HFFc6 (cell line): ENCODE measurements at places on chromosomes 1 and 21. TPM values are rescaled to one million over a fixed set of nuclear protein-coding genes. Genes with fewer than 3 reads are reported as not detected.

LCE6A gene
- not detected in 3 replicates for total RNA-seq

DNA sequence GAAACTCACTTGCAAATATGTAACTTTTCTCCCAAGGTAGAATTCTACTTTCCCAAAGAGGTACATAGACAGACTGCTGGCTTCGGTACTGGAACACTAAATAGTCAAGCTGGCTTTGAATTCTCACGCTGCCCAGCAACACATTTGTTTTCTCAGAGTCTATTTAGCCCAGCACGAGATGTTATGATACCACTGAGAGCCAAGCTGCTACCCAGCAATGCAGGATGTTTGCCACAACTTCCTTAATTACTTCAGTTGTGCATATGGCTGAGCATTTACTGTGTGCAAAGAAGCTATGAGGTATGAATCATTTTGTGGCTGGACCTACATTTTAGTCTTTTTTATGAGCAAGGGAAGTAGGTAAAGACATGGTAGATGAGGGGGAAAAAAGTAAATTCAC, 793.2 kb downstream of the PLA2G4A start:
- no peaks in the 10 kb centered on the region for H3K27me3 ChIP-seq
- H3K27ac ChIP-seq, result no peak overlapping the region
- no peaks in the 10 kb centered on the region for H3K4me1 ChIP-seq
- H3K4me3 ChIP-seq, result no peak overlapping the region
- DNase-seq, result no peak

- H3K4me1 ChIP-seq, result no peaks in the 10 kb centered on the region; the same call in 1 of the 2 replicates
- H3K27ac ChIP-seq, result no peak overlapping the region
Observed at GRCh38 chr1:182770232-182770631, 19.3 kb upstream of the NPL start.

- H3K36me3 ChIP-seq, result no peaks in the 10 kb centered on the region
- H3K27me3 ChIP-seq, result peaks cover 2% of the 10 kb centered on the region
Observed at GRCh38 chr1:109895720-109896504, 14.7 kb upstream of the CSF1 start.

GRCh38 chr1:164716992-164717703, 158.2 kb downstream of the PBX1 start:
- no peak overlapping the region; the same call in none of the 2 replicates for H3K4me3 ChIP-seq
- H3K27me3 ChIP-seq, result 0 out of 2 replicates have a peak, but pooled peaks cover 2% of the 10 kb centered on the region
- peaks cover 3% of the 10 kb centered on the region for H3K36me3 ChIP-seq
- peak overlapping the region; percentile 38 for H3K27ac ChIP-seq

GRCh38 chr1:54439550-54440223, 33.5 kb upstream of the SSBP3 start:
- peaks cover 6% of the 10 kb centered on the region for H3K27me3 ChIP-seq
- no peak for DNase-seq
- no peaks in the 10 kb centered on the region for H3K36me3 ChIP-seq
- peaks cover 6% of the 10 kb centered on the region; the same call in 1 of the 2 replicates for H3K4me1 ChIP-seq

DMBX1 gene
- not detected in 3 replicates for total RNA-seq

- H3K4me1 ChIP-seq, result peaks cover 50% of the 10 kb centered on the region
- no peak overlapping the region for H3K4me3 ChIP-seq
- H3K27ac ChIP-seq, result no peak overlapping the region
- H3K36me3 ChIP-seq, result peaks cover 59% of the 10 kb centered on the region
- DNase-seq, result no peak
- H3K27me3 ChIP-seq, result no peaks in the 10 kb centered on the region
Observed at GRCh38 chr21:32330784-32331311, 32.2 kb downstream of the MRAP start.

KRTAP19-4 gene
- not detected in 3 replicates for total RNA-seq

- peaks cover 12% of the 10 kb centered on the region for H3K36me3 ChIP-seq
- DNase-seq, result peak; percentile 14
- peaks cover 10% of the 10 kb centered on the region; the same call in 1 of the 2 replicates for H3K4me1 ChIP-seq
Observed at GRCh38 chr1:150420560-150421265, 56.8 kb downstream of the RPRD2 start.

- H3K27me3 ChIP-seq, result peaks cover 3% of the 10 kb centered on the region; the same call in 1 of the 2 replicates
- DNase-seq, result peak; percentile 48
- no peaks in the 10 kb centered on the region for H3K4me1 ChIP-seq
- no peaks in the 10 kb centered on the region for H3K36me3 ChIP-seq
- no peak overlapping the region for H3K27ac ChIP-seq
Observed at GRCh38 chr1:219566951-219567947, 45.7 kb downstream of the ZC3H11B start.

DNA sequence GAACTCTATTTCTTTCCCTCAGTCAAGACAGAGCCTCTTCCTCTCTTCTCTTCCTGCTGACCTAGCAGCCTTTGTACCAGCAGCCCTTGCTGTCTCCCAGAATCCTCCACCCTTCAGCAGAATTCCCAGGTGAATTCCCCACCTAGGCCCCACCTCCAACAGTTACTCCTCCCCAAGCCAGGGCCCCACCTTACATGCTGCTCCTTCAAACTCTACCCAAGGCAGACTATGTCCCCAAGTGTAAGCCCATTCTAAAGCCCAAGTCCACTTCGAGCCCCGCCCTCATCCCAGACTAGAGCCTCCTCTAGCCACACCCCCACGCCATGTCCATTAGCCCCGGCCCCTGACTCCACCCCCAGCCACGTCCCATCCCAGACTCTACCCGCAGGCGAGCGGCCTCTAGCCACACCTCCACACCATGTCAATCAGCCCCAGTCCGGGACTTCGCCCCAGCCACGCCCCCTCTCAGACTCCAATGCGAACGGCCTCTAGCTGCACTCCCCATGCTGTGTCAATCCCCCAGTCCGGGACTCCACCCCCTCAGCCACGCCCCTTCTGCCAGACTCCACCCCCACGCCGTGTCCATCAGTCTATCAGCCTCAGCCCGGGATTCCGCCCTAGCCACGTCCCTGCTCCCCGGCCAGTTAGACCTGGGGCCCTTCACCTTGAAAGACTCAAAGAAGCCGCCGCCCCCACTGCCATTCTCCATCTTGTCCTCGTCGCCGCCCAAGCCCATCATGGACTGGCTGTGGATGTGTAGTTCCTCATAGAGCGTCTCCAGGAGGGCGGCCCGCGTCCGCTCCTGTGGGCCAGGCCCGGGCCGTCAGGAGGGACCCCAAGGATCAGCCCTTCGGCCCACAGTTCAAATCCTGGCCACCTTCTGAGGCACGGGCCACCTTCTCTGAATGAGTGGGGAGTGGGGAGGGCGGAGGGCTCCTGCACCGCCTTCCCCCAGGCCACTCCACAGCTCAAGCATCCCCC, 61.3 kb downstream of the RAP1GAP start:
- peaks cover 6% of the 10 kb centered on the region; the same call in 1 of the 2 replicates for H3K4me1 ChIP-seq
- peak; percentile 63 for DNase-seq
- H3K27me3 ChIP-seq, result peaks cover 9% of the 10 kb centered on the region
- H3K4me3 ChIP-seq, result no peak overlapping the region
- H3K27ac ChIP-seq, result no peak overlapping the region

- no peaks in the 10 kb centered on the region for H3K4me1 ChIP-seq
- H3K27ac ChIP-seq, result no peak overlapping the region
- H3K36me3 ChIP-seq, result no peaks in the 10 kb centered on the region
- no peak for DNase-seq
- no peak overlapping the region for H3K4me3 ChIP-seq
Observed at GRCh38 chr1:34711485-34711884, 43.4 kb upstream of the GJB5 start.

BEND5 gene
- not detected in 2 replicates for total RNA-seq

CLCA4 gene
- total RNA-seq, result not detected in 3 replicates

ATP6V1G3 gene
- 0.44 to 0.96 TPM (median 0.53 TPM) in 3 replicates for total RNA-seq

DNA sequence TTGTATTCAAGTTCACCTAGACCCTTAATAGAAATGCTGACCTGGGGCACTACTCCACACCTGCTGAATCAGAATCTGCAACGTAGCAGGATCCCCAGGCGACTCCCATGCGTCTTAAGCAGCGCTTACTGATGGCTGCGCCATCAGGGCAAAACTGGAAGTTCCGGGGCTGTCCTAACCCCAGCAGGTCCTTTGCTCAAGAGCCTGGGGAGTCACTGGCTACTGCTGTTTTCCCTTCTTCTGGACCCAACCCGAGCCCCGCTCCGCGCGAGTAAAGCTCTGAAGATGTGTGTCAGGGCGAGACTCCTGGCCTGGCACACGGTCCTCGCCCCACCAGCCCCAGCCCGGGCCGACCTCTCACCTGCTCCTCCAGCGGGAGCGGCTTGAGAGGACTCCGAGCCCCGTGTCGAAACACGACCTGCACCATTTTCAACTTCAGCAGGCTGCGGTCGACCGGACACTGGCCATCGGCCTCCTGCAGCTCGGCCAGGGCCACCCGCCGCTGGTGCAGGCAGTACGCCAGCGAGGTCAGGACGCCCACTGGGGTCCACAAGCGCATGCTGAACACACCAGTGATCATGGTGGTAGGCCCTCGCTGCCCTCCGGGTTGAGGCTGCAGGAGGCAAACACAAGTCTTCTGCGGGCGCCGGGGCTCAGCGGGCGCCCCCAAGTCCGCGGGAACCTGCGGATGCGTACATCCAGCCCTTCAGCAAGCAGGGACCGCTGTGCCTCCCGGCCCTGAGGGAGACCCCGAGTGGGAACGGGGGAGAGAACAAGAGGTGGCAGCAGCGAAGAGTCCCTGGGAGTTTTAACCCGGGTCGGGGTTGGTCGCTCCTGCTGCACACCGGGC, 630 bp downstream of the ACP6 start:
- DNase-seq, result peak; percentile 12
- H3K36me3 ChIP-seq, result no peaks in the 10 kb centered on the region
- H3K4me3 ChIP-seq, result peak overlapping the region; percentile 94
- peaks cover 4% of the 10 kb centered on the region for H3K27me3 ChIP-seq
- H3K27ac ChIP-seq, result peak overlapping the region; percentile 75

DNAJC6 gene
- total RNA-seq, result 16.2 to 18.5 TPM (median 17.7 TPM) in 3 replicates

GRCh38 chr21:27425574-27425973, 458.7 kb upstream of the ADAMTS5 start:
- H3K36me3 ChIP-seq, result no peaks in the 10 kb centered on the region
- H3K4me1 ChIP-seq, result peaks cover 71% of the 10 kb centered on the region
- H3K27ac ChIP-seq, result peak overlapping the region; percentile 77
- no peak overlapping the region for H3K4me3 ChIP-seq

DNA sequence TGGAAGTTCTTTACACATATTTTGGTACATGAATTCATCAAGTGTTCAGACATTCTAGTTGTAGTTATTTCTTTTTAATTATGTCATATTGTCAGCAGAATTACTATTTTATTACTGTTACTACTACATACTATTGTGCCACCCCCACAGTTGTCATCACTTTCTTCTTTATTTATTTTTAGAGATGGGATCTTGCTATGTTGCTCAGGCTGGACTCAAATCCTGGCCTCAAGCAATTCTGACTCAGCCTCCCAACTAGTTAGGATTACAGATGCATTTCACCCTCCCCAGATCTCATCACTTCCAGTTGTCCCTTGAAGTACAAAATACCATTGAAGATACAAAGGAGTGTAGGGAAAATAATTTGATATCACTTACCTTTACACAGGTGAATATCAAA, 258.0 kb downstream of the KCTD3 start:
- no peak overlapping the region for H3K27ac ChIP-seq
- peaks cover 9% of the 10 kb centered on the region for H3K36me3 ChIP-seq
- H3K4me1 ChIP-seq, result peaks cover 36% of the 10 kb centered on the region
- DNase-seq, result no peak

DNA sequence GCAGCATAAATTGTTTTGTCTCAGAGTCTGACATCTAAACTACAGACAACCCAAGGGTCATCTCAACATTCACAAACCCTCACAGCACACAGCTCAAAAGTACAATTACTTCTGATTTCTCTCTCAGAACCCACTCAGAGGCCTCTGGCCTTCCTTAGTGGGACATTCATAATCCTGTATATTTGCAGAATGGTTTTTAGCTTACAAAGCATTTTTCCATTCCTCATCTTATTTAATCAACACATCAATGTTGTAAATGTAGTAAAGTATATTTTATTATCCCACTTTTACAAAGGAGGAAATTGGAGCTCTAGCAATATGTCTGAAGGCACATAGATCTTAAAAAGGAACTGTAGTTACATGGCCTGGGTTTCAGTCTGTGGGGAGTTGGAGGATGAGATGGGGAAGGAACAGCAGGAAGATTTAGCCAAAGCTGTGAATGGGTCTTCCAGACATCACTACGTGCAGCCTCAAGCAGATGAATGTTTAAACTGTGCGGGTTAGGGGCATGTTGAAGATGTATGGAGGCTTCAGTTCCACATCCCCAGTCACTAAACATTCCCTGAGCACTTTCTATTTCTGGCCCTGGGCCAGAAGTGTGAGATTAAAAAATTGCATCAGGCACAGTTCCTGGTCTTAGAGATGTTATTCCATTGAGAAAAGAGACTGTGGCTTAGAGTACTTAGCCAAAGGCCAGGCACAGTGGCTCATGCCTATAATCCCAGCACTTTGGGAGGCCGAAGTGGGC, 13.3 kb downstream of the AKNAD1 start:
- no peak overlapping the region for H3K4me3 ChIP-seq
- H3K36me3 ChIP-seq, result no peaks in the 10 kb centered on the region
- DNase-seq, result no peak
- H3K4me1 ChIP-seq, result no peaks in the 10 kb centered on the region
- H3K27me3 ChIP-seq, result peaks cover 3% of the 10 kb centered on the region
- H3K27ac ChIP-seq, result no peak overlapping the region

WNT2B gene
- 1.9 to 3.4 TPM (median 3.1 TPM) in 3 replicates for total RNA-seq

- H3K27me3 ChIP-seq, result peaks cover 9% of the 10 kb centered on the region
- DNase-seq, result no peak
- H3K36me3 ChIP-seq, result no peaks in the 10 kb centered on the region
- H3K4me1 ChIP-seq, result peaks cover 14% of the 10 kb centered on the region
Observed at GRCh38 chr1:31248276-31248675, 8.6 kb upstream of the NKAIN1 start.

DNA sequence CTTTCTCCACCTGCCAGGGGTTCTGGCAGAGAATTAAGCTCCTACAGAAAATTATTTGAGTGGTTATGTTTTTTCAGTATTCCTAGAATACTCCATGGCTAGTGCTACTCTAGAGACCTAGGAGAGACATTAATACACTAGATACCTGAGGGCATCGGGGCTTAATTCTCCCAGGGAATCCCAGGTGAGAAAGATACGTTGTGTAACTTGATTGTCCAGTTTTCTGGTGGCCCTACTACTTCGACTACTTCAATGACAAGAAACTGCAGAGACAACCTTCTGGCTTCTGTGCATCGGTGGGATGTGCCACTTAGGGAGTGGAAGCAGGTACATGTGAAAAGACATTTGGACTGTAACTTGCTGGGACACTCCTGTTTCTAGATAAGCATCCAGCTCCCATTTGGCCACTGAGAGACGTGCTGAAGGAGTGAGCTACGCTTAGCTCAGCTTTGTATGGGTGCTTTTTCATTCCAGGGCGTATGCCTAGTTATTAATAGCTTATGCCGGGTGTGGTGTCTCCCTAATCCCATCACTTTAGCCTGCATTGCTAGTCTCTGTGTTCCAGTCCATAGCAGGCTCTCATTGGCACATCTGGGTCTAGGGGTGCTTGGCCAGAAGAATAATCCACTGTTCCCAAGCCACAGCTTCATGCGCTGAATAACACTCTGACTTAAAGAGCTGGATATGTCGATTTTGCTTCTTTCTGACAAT, 300.7 kb downstream of the SIPA1L2 start:
- H3K27ac ChIP-seq, result no peak overlapping the region
- no peaks in the 10 kb centered on the region for H3K4me1 ChIP-seq
- H3K36me3 ChIP-seq, result peaks cover 3% of the 10 kb centered on the region; the same call in 1 of the 2 replicates
- H3K4me3 ChIP-seq, result no peak overlapping the region
- DNase-seq, result no peak

- H3K27ac ChIP-seq, result no peak overlapping the region
- H3K4me3 ChIP-seq, result no peak overlapping the region
- no peaks in the 10 kb centered on the region for H3K4me1 ChIP-seq
- peaks cover 15% of the 10 kb centered on the region for H3K27me3 ChIP-seq
- no peaks in the 10 kb centered on the region for H3K36me3 ChIP-seq
Observed at GRCh38 chr1:117623698-117624097, 17.9 kb downstream of the TENT5C start.

RUNX3 gene
- total RNA-seq, result not detected in 3 replicates

HAO2 gene
- not detected in 3 replicates for total RNA-seq

- H3K27ac ChIP-seq, result no peak overlapping the region
- H3K36me3 ChIP-seq, result no peaks in the 10 kb centered on the region
- peaks cover 4% of the 10 kb centered on the region for H3K27me3 ChIP-seq
Observed at GRCh38 chr1:55257958-55258357, 42.8 kb upstream of the USP24 start.

C1orf185 gene
- total RNA-seq, result not detected in 3 replicates
